ENCODE measurements at places on chromosomes 12 and 14. TPM values are rescaled to one million over a fixed set of nuclear protein-coding genes. Genes with fewer than 3 reads are reported as not detected.
A peak's percentile ranks its signal among the peaks of the same experiment; 100 is the strongest.

GRCh38 chr12:124527861-124528561 lies 39.4 kb downstream of the NCOR2 start:
- H3K36me3 ChIP-seq = no peaks in the 10 kb centered on the region
- no peaks in the 10 kb centered on the region for H3K27me3 ChIP-seq
- no peak for DNase-seq
- H3K4me3 ChIP-seq = no peak overlapping the region

GRCh38 chr12:98424726-98425401 lies 90.5 kb upstream of the TMPO start:
- H3K36me3 ChIP-seq = no peaks in the 10 kb centered on the region
- no peaks in the 10 kb centered on the region for H3K27me3 ChIP-seq
- H3K27ac ChIP-seq = peak overlapping the region; percentile 54
- peaks cover 15% of the 10 kb centered on the region for H3K4me1 ChIP-seq
- H3K4me3 ChIP-seq = no peak overlapping the region
- DNase-seq = peak; percentile 94

- H3K4me1 ChIP-seq = no peaks in the 10 kb centered on the region
- no peak overlapping the region for H3K4me3 ChIP-seq
- H3K27ac ChIP-seq = no peak overlapping the region
- peaks cover 10% of the 10 kb centered on the region for H3K27me3 ChIP-seq
- no peaks in the 10 kb centered on the region for H3K36me3 ChIP-seq
- no peak for DNase-seq
Measured at GRCh38 chr14:99281396-99281795, 9.4 kb upstream of the BCL11B start.

DNA sequence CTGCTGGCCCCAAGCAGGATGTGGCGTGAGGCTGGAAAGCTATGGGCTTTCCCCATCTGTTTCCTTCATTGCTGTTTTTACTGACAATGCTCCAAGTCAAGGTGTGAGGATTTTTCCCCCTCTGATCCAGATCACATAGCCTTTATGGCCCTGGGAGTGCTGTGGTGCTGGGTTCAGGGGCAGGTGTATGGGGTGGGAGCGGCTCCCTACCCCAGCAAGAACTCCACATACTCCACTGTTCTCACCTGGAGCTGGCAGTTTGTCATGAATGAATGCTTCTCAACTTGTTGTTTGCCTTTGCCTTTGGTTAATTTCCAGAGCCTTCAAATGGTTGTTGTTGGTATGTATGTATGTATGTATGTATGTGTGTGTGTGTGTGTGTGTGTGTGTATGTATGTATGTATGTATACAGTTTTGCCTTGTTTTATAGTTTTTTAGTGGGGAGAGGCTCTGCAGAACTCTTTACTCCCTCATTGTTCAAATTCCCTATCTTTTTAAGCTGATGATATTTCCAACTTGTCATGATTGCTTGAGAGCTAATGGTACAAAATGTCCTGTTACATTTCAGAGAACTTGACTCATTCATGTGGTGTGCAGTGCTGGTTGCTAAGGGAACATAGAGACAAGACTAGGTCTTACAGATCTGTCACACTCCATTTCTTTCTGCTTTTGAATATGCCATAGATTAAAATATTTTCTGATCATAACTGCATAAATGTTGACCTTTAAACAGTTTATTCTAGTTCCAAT lies 36.6 kb upstream of the ASPG start:
- no peak overlapping the region for H3K4me3 ChIP-seq
- H3K4me1 ChIP-seq = no peaks in the 10 kb centered on the region
- H3K36me3 ChIP-seq = no peaks in the 10 kb centered on the region
- DNase-seq = no peak

- H3K27ac ChIP-seq = no peak overlapping the region
- H3K27me3 ChIP-seq = no peaks in the 10 kb centered on the region
- DNase-seq = no peak
Measured at GRCh38 chr12:120485961-120486881, 9.7 kb upstream of the DYNLL1 start.

- DNase-seq = no peak
- H3K27me3 ChIP-seq = no peaks in the 10 kb centered on the region
- no peak overlapping the region for H3K4me3 ChIP-seq
- no peak overlapping the region for H3K27ac ChIP-seq
- no peaks in the 10 kb centered on the region for H3K4me1 ChIP-seq
Measured at GRCh38 chr12:14545144-14546124, 22.2 kb downstream of the PLBD1 start.

DNA sequence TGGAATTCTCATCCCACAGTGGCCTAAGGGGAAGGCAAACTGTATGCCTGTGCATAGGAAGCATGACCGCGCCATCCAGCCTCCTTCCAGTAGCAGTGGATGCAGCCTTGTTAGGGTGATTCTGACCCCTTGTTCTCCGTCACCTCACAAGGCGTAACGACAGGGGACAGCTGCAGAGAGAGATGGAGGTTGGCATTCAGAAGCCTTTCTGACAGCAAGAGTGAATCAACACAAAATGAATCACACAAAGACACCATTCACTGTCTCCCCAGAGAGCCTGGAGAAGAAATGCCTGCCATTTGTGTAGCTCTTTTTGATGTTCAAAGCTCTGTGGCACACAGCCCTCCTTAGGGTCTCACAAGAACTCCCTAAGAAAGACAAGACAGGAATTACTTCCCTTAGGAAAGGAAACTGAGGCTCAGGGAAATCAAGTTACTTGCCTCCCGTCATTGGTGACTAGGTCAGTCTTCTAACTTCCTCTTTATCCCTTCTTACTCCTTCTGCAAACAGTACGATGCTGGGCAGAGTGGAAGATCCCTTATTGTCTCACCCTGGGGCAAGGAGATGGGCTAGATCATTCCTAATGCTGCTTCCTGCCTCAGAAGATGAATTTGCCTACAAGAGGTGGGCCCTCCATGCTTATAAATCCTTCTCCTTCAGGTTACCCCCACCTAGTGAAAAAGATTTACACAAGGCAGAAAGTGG lies 280.9 kb downstream of the CACNA1C start:
- no peaks in the 10 kb centered on the region for H3K27me3 ChIP-seq
- no peak for DNase-seq
- no peak overlapping the region for H3K27ac ChIP-seq
- H3K36me3 ChIP-seq = no peaks in the 10 kb centered on the region

DNA sequence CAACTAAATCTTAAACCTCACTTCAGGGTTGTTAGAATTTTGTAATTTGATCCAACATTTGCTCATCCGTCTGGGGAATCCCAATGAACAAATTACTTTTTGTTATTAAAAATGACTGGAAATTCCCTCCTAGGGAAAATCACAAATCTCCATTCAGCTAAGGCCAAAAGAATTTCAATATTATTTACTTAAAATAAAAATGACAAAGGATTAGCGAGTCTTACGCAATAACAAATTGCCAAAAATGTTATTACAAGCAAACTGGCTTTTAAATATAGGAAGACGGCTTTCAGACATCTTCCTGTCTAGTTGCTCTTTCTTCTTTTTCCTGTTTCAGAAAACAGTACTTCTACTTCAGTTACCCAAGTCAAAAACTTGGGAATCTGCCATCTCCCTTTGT lies 92.4 kb upstream of the TSPAN8 start:
- H3K27me3 ChIP-seq = no peaks in the 10 kb centered on the region
- H3K27ac ChIP-seq = no peak overlapping the region
- no peak for DNase-seq
- H3K36me3 ChIP-seq = no peaks in the 10 kb centered on the region
- no peaks in the 10 kb centered on the region for H3K4me1 ChIP-seq

- peaks cover 54% of the 10 kb centered on the region for H3K27me3 ChIP-seq
- peaks cover 5% of the 10 kb centered on the region for H3K4me1 ChIP-seq
- no peak overlapping the region for H3K4me3 ChIP-seq
- no peak overlapping the region for H3K27ac ChIP-seq
Measured at GRCh38 chr14:36579001-36579555, 3.3 kb downstream of the NKX2-8 start.

DNA sequence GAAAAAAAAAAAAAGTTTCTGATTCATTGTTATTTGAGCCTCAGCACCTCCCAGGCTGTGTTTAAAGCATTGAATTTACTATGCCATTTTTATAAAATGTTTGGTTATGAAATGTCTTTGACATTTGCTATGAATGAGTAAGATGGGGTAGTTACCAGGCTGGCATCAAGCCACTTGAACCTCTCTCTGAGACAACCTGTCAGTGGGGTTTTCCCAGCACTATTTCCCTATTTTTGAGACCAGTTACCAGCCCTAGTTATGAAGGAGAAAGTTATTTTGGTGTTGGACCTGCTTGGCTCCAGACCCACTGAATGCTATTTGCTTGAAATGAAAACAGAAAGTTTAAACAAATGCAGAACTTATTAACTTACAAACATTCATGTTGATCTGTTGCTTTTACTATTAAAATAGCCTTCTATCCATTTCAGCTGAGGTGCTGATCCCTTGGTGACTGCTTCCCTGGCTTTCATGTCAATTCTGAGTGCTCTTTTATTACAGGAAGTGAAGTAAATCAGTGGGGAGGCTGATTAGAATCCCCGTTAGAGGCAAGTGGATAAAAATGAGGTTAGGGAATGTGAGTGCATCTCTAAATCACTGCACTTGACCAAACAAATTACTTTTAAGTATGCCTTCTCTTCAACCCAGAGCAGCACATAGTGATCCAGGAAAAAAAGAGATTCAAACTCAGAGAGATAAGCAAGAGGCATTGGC lies 37.8 kb downstream of the LLPH start:
- H3K4me1 ChIP-seq = peaks cover 6% of the 10 kb centered on the region
- H3K4me3 ChIP-seq = no peak overlapping the region
- no peak overlapping the region for H3K27ac ChIP-seq
- no peaks in the 10 kb centered on the region for H3K36me3 ChIP-seq
- peak; percentile 24 for DNase-seq
- no peaks in the 10 kb centered on the region for H3K27me3 ChIP-seq

- H3K4me1 ChIP-seq = no peaks in the 10 kb centered on the region
- no peak overlapping the region for H3K4me3 ChIP-seq
- H3K27ac ChIP-seq = no peak overlapping the region
- H3K36me3 ChIP-seq = no peaks in the 10 kb centered on the region
- H3K27me3 ChIP-seq = peaks cover 62% of the 10 kb centered on the region
Measured at GRCh38 chr12:52308806-52309425, 12.3 kb downstream of the KRT83 start.

- no peak overlapping the region for H3K27ac ChIP-seq
- no peak overlapping the region for H3K4me3 ChIP-seq
- no peaks in the 10 kb centered on the region for H3K36me3 ChIP-seq
- no peak for DNase-seq
- no peaks in the 10 kb centered on the region for H3K4me1 ChIP-seq
Measured at GRCh38 chr14:89912221-89912620, 42.3 kb downstream of the EFCAB11 start.

GRCh38 chr12:29224572-29224971 lies 75.5 kb downstream of the FAR2 start:
- DNase-seq = no peak
- no peaks in the 10 kb centered on the region for H3K27me3 ChIP-seq
- peaks cover 10% of the 10 kb centered on the region for H3K4me1 ChIP-seq

CIDEB gene
- total RNA-seq = 5.2 TPM

SYCP3 gene
- 0.25 TPM for total RNA-seq

SUDS3 gene
- 25.6 TPM for total RNA-seq

TPH2 gene
- not detected for total RNA-seq

Measured in endothelial cell of umbilical vein (primary cell).